ENCODE measurements at places on chromosomes 6 and 20. TPM values are rescaled to one million over a fixed set of nuclear protein-coding genes. Genes with fewer than 3 reads are reported as not detected.

The SCUBE3 gene
- total RNA-seq, result 0.09 TPM

DNA sequence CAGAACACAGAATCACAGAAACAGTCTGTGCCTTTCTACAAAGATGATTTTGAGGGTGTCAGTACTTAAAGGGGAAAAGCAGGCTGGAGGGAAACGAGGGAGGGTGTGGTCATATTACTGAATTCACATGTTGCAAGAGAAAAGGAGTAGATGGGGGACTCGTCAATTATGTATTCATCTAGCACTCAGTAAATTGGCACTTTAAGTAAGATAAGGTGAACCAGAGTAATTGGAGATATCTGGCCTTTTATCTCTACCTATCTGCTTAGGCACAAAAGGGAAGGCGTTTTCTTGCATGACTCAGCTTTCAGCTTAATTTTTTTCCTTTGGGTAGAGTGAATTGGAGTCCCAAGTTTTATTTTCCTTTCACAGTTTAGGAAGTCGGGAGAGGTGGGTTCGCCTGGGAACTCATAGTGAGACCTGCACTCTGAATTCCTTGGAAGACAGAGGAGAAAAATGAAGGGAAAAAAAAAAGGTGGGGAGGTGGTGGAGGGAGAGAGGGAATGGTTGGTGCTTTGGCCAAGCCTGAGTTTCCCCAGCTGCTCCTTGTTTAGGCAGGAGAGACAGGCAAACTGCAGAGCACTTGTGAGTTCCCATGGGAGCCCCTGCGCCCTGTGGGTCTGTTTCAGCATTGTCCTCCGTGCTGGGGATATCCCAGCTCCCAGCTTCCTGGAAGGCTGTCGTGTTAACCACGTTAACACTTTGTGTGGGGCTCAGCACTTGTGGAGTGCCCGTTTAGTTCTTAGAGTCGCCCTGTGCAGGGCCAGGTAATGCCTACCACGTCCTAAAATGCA, 19.7 kb upstream of the GTSF1L start:
- DNase-seq, result no peak

The RPS6KA2 gene
- total RNA-seq, result 2.5 TPM

- no peak for DNase-seq
Measured at GRCh38 chr6:38555606-38556005, 84.1 kb downstream of the BTBD9 start.

Measured in liver (tissue), 10 donors.